ENCODE measurements at places on chromosomes 4 and X.
A peak's percentile ranks its signal among the peaks of the same experiment; 100 is the strongest.

DNA sequence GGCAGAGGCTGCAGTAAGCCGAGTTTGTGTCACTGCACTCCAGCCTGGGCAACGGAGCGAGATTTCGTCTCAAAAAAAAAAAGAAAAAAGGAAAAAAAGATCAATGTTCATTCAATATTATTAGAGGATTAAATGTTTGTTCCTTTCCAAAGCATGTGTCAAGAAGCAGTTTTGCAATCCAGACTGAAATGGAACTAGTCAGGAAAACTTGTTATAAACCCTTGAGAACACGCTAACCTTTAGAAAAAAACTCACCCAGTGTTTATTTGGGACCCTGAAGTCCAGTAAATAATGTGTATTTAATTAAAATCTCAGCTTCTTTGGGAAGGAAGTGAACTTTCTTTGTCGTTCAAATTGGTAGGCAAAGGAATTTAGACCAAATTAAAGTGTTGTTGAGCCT is 16.4 kb upstream of the PRSS12 start:
- no peak for DNase-seq

GRCh38 chrX:10119399-10119990 is 37.3 kb upstream of the CLCN4 start:
- peak; percentile 61 for DNase-seq

DNA sequence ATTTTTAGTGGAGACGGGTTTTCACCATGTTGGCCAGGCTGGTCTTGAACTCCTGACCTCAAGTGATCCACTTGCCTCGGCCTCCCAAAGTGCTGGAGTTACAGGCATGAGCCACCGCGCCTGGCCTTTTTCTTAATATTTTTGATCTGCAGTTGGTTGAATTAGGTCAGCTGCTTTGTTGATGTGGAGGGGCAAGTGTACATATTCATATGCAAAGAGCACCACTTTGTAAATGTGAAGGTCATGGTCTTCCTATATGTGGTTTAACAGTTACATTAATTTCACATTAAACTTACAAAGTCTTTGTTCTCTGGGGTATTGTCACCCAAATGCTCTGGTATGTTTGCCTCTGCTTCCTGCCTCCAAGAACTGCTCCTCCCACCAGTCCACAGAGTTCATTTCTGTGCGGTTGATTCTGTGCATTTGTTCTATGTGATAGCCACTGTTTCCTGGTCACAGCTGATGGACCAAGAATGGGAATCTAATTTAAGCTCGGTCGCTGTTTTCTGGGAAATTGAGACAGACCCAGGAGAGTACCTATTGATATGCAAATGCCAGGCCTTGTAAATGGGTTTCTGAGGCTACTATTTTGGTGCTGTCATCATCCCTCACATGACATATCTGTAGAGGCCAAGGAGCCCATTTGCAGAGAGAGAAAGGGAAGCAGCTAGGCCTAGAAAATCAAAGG is 26.9 kb upstream of the HPSE start:
- no peak for DNase-seq

DNA sequence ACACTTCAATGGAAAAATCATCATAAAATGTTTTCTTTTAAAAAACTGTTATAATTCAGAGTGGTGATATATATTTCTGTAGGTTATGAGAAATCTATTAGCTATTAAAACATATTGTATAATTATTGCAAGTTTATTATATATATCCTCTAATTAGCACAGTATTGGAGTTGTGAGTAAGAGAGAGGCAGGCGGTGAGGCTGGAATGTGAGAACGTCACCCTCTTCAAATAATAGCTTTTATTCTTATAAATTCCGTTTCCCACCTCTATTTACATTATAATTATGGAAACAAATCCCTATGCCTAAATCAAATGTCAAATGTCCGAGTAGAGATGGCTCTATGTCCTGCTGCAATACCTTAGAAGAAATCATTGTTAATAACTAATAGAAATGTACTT is 292.9 kb downstream of the ADGRL3 start:
- no peak for DNase-seq

DNA sequence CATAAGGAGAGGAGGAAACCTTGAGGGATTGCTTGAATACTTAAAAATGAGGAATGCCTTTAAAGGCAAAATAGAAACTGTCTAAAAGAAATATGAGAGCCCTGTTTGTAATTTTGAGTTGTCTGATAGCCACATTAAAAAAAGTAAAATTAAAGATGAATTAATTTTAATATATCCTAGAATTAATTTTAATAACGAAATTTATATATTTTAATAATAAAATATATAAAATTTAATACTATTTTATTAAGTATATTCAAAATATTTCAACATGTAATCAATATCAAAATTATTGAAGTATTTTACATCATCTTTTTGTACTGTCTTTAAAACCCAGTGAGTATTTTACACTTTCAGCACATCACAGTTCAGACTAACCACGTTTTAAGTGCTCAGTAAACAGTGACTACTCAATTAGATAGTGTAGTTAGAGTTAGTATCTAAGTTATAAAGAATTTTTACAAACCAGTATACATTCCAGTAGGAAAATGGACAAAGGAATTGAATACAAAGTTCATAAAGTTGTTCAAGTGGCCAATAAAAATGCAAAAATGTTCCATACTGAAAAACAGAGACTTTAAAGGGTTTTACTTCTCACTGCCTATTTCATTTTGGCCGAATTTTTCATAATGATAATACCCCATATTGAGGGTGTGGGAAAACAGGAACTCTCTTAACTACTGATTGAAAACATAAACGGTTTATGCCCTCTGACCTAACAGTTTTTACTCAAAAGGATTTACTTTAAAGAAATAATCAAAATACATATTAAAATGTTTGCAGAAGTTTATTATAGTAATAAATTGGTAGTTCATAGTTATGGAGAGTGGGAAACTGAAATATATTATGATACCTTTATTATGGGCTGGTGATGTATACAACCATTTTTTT is 2.9 kb downstream of the SLC30A9 start:
- DNase-seq = no peak

DNA sequence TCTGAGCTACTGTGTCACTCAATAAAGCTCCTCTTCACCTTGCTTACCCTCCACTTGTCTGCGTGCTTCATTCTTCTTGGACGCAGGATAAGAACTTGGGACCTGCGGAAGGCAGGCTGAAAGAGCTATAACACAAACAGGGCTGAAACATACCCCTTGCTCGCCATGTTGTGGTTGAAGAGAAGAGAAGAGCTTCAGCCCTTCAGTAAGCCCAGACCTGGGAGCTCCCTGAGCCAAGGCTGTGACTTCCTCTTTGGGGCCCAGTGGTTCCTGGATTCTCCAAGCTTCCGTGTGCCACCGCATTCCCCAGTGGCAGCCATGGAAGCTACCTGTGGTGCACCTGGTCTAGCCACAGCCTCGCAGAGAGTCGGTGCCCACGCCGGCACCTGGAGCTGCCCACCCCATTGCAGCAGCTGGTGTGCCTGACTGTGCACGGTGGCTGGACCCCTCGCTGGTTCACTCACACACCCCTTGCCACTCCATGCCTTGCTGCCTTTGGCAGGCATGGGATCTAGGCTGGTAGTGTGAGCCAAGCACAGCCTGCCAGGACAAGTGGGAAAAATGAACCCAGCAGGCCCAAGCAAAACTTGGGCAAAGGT is 160.6 kb downstream of the EVC2 start:
- no peak for DNase-seq
